Activated T-cell treated with anti-CD3 and anti-CD28 coated beads, Interleukin-2, amount 50 U/mL, for 4 hours (primary cell): ENCODE measurements at places on chromosomes 3 and 15.

DNA sequence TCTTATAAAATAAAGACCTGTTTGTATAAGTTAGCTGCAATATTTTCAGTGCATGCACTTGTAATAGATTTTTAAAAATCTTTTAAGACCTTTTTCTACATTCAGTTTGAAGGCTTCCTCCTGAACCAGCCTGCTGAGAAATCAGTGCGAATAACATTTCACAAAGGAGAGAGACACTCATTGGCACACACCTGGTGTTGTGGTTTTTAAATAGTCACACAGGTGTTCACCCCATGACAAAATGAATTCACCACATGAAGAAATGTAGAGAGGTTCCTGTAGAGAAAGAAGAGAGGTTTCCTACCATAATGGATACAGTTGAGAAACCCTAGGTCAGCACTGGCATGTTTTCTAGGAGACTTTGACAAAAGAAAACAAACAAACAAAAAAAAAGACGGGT lies 237.3 kb downstream of the CNTN6 start:
- DNase-seq, result no peak

GRCh38 chr15:63094495-63094931 lies 27.1 kb upstream of the LACTB start:
- no peak for DNase-seq

DNA sequence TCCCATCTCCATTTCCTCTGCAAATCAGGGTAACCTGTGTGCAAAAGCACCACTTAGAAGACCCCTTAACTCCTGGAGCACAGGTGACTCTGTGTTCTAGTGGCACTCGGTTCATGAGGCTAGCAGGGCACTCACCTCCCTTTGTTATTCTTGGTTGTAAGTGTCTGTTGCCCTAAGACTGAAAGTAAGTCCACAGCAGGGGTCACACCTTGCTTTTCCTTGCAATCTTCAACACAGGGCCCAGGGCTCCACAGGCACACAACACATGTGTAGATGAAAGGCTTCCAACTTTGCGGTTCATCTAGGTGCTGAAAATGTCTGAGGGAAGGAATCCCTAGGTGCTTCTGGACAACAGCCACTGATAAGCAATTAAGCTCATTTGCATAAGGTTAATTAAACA lies 2.9 kb downstream of the RNU6-1 start:
- DNase-seq, result no peak

DNA sequence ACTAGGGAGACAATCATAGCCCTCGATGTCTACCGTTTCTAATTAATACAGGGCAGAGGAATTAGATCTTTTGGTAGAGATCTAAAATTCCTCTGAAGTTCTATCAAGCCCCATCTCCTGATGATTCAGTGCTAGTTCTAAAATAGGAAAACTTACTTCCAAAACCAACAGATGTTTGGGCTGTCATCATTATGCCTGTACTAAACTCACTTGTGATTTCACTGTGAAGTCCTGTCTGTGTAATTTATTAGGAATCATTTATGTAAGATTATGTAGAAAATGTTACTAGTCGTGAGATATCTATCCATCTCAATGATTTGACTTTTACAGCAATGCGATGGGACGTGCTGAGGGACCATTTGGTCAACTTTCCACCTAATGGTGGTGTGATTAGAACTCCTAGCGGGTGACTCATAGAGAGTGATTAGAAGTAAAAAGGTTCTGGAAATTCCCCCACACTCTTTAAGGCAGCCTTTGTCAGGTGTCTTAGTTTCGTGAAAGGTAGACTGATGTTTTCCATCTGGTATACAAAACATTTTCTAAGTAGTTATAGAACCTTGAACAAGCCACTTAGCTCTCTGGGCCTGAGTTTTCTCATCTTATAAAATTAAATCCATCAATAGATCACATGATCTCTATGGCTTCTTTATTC lies 34.2 kb downstream of the LIPC start:
- no peak for DNase-seq

DNA sequence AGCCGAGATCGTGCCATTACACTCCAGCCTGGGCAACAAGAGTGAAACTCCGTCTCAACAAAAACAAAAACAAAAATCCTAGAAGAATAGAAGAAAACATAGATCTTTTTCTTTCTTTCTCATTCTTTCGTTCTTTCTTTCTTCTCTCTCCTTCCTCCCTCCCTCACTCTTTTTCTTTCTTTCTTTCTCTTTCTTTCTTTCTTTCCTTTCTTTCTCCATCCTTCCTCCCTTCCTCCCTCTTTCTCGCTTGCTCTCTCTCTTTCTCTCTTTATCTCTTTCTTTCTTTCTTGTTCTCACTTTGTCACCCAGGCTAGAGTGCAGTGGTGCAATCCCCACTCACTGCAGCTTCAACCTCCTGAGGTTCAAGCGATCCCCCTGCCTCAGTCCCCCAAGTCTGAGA lies 33.8 kb upstream of the MUC4 start:
- no peak for DNase-seq

DNA sequence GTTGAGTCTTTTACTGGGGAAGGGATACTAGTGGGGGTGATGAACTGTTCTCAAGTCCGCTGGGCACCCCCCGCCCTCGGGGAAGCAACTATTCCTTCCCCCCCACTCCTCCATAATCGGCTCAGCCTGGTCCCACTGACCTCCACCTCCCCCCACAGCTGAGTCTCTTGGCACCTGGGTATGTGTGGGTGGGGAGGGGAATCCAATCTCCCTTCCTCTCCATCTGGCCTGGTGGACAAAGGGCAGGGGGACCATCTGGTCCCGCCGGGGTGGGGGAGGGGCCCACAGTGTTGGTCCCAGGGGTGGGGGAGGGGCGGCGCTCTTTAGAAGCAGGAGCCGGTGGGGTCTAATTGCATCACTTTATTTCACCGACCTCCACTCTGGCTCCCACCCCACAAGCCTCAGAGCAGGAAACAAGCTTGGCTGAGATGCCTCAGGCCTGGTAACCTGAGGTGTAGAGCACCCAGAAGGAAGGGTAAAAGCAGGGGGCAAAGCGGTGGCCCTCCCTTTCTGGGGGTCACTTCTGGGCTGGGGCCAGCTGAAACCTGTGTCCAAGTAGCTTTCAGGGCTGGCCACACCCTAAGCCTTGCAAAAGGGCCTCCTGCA lies 1.0 kb upstream of the PCBP4 start:
- DNase-seq, result no peak

- no peak for DNase-seq
These were observed 14.5 kb downstream of the GOLIM4 start for GRCh38 chr3:168081171-168081771.

- no peak for DNase-seq
These were observed 2.8 kb downstream of the GPD1L start for GRCh38 chr3:32109256-32109655.

DNA sequence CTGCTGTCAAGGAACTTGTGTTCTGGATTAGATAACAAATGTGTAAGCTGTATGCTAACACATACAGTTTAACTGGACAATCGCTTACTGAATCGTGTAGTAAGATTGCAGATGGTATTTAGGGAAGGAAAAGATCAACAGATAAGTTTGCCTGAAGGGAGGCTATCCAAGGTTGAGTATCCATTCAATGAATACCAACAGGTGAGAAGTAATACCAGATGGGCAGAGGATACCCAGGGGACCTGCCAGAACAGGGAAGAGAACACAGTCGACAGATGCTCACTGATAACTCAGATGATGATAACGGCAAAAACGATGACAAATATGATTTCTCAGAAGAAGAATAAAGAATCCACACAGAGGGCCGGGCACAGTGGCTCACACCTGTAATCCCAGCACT lies 3.2 kb upstream of the UACA start:
- no peak for DNase-seq

GRCh38 chr3:152301745-152302181 lies 33.0 kb downstream of the MBNL1 start:
- DNase-seq, result no peak

- DNase-seq, result no peak
These were observed 84.3 kb upstream of the PRTG start for GRCh38 chr15:55827204-55827603.

- DNase-seq, result no peak
These were observed 215.1 kb upstream of the MLF1 start for GRCh38 chr3:158355623-158356588.

DNA sequence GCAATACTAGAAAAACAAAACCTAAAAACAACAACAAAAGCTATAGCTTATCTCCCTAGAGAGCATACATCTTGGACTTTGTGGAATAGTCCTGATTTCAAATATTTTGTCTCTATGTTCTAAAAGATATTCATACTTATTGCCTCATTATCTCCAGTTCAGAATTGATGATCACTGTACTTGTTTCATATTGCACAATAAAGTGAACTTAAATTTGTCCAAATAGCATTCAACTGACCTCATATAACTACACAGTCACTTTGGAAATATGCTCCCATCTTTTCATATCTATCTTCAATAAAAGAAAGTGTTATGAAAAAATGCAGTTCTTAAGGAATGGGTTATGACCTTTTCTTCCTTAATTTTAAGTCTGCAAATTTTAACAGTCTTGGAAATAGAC lies 228.6 kb upstream of the CMC1 start:
- DNase-seq, result no peak

GRCh38 chr15:93716615-93717231 lies 514.6 kb upstream of the MCTP2 start:
- no peak for DNase-seq

- no peak for DNase-seq
These were observed 135.4 kb downstream of the ATG7 start for GRCh38 chr3:11407644-11408043.

GRCh38 chr3:54034971-54035370 lies 87.4 kb upstream of the CACNA2D3 start:
- DNase-seq, result no peak

- no peak for DNase-seq
These were observed 71.4 kb upstream of the RASGRF1 start for GRCh38 chr15:79161837-79162508.

DNA sequence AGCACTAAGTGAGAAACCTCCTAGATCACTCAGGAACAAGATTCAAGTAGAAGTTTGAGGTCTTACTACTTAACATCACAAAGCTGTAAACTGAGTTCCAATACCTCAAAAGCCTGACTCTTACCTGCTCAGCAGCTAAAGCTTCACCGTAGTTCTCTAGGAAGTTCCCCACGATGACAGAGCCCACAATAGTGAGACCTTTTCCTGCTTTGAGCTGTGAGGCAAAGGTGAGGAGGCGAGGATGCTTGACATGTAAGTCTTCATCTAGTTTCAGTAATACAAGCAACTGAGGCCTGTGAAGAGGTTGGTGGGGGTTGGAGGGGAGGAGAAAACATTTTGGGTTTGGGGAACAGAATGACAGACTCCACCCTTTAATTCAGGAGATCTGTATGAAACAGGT lies 15.7 kb downstream of the EMC4 start:
- no peak for DNase-seq

GRCh38 chr3:39287216-39288164 lies 7.7 kb upstream of the CX3CR1 start:
- no peak for DNase-seq

GRCh38 chr3:61589856-61590255 lies 28.5 kb downstream of the PTPRG start:
- no peak for DNase-seq

DNA sequence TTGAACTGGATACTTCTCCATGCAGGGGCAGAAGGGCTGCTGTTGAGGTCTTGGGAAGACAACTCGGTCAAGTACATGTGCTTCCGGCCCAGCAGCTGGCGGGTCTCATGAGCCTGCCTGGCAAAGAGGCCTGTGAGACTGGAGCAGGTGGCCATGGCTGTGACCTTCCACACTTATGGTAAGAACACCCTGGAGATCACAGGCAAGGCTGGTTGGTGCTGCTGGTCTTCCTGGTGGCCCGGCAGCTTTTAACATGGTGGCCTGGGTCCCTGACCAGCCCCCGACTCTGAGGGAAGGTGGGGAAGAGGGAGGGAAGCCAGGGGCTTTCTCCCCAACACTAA lies 15.4 kb downstream of the CHRD start:
- DNase-seq, result no peak

DNA sequence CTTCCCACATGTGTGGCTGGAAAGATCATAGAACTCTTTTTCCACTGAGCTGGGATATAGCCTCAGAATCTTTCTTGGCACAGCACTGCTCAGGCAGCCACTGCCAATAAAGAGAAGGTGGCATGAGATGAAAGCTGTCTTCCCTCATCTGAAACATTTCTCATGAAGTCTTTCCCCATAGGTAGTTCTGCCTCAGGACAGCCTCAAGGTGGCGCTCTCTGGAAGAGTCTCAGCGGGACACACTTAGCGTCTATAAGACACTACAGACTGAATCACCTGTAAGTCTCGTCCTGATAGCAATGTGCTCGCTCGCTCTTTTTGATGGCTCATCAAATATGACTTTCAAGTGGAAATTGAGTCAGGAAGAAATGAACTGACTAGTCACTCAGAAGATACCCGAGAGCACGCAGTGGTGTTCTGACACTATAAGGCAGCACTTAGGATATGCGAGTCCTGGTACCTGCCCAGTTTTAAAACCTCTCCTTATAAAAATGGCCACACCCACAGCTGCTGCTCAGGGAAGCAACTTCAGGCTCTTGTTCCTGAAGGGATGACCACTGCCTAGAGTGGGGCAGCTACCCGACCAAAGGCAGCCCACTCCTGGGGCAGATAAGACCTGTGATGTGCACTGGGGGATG lies 269.5 kb downstream of the SUCLG2 start:
- peak; percentile 11 for DNase-seq

- no peak for DNase-seq
These were observed 3.0 kb upstream of the WNT7A start for GRCh38 chr3:13882876-13883275.

DNA sequence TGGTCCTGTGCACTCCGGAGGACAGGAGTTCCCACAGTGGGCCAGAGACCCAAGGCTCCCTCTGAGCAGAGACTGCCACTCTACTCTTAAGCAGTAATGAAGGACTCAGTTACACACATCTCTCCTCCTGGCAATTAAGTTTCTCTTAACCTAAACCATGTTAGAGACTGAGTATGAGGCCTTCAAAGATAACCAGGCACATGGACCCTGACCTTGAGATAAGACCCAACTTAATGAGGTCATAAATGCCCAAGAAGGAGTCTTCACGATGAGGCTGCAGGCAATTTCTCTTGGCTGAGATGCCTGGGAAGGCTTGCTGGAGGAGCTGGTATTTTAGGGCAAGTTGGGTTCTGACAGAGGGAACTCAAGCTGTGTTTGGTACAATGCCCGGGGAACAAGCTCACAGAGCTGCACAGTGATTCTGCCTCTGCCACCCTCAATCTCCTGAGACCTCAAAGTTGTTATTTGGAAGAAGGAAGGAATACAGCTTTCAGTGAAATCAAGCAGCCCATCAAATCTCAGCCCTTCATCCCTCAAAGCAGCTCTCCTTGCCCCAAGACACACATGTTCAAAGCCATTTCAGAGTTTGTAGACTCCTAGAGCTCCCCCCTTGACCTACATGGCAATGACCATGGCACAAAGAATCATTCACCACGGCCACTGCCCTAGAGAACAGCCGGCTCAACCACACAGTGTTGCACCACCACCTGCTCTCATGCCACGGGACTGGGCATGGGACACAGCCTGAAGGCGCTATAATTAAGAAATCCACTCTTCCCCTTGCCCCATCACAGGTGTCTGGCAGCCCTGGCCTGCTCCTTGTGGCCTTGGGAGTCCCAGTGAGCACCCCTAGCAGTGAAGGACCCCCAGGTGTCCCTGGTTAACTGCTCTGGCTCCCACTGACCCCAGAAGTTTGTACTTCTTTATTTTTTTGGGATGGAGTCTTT lies 7.1 kb downstream of the RMDN3 start:
- DNase-seq, result no peak
